Type B pancreatic cell (in vitro differentiated cells): ENCODE measurements at places on chromosomes 12 and 14. TPM values are rescaled to one million over a fixed set of nuclear protein-coding genes. Genes with fewer than 3 reads are reported as not detected.
A peak's percentile ranks its signal among the peaks of the same experiment; 100 is the strongest.

Gene TGM1
- total RNA-seq = 10.1 and 16.6 TPM in 2 replicates

Gene AQP5
- 0.95 and 0.97 TPM in 2 replicates for total RNA-seq

Gene TDRD9
- total RNA-seq = not detected in 2 replicates

Gene KRT3
- 0.68 and 2.3 TPM in 2 replicates for total RNA-seq

Gene IFNG
- total RNA-seq = not detected in 2 replicates

Gene SDSL
- total RNA-seq = 4.5 and 5.3 TPM in 2 replicates

Gene LRFN5
- total RNA-seq = 1.3 and 4.6 TPM in 2 replicates

Gene TCL1B
- not detected in 2 replicates for total RNA-seq

DNA sequence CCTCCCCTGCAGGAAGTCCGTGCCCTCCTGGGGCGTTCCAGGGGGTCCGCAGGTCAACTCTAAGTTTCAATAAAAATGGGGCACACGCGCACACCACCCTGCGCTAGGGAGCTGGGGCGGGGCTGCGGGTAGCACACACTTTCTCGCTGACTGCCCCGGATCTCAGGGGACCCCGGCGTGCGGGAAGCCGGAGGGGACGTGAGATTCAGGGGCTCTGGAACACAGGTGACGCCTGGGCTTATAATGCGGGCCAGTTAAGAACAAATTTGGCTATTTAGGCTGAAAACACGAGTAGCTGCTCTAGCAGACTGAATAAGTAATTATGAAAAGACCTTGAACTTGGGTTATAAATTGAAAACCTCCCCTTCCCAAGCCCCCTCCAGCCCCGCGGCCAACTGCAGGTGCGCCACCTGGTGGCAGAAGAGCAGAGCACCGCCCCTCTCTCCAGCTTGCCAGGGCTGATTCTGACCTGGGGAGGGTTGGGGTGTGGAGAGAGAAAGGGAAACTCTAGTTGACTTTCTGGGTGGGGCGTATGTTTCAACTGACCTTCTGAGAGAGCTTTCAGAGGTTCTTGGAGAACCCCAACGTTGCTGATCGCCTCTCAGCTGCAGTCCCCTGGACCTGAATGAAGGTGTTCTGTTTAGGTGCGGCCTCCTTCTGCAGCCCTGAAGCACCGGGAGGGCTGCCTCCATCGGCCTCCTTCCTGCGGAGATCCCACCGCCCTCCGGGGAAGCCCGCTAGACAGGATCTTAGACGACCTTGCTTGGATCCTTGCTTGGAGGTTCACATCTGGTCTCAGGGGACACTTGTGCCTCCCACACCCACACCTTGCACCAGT is 118.4 kb upstream of the EVL start:
- DNase-seq = no peak

DNA sequence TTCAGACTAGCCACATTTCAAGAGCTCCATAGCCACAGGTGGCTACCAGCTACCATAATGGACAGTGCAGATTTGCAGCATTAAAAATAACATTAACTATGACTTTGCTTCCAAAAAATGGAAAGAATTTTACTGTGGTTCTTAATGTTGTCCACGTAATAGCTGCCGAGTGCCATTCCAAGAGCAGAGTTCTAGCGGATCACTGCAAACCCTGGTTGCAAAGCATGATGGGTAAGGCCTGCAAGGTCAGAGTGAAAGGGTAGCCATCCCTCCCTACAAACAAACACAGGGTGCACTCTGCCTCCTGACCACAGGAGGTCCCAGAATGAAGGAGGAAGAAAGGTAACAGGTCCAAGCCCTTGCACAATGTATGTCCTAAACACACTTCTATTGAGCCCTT is 157.6 kb downstream of the DPF3 start:
- no peak for DNase-seq

GRCh38 chr14:95155045-95155444 is 2.3 kb downstream of the DICER1 start:
- no peak for DNase-seq

- peak; percentile 70 for DNase-seq
These were observed 143.7 kb upstream of the FRMD6 start for GRCh38 chr14:51507906-51508511.

GRCh38 chr12:78402366-78403134 is 462.0 kb upstream of the SYT1 start:
- DNase-seq = no peak

DNA sequence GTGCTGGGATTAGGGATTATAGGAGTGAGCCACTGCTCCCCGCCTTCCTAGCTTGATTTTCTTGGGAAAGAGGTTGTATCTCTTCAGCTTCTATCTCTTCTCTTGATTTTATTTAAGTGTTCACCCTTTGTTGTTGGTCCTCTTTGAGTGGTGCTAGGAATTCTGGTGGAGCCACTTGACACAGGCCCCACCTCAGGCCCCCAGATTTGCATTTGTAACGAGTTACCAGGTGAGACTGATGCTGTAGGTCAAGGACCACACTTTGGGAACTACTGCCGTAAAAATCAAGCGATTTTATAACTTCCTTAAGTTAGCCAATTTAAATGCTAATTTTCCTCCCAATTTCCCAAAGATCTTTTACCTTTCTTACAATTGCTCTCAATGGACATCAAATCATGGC is 26.3 kb downstream of the SRGAP1 start:
- no peak for DNase-seq

GRCh38 chr14:59333668-59334067 is 131.5 kb downstream of the GPR135 start:
- no peak for DNase-seq
